ENCODE measurements at places on chromosomes 13 and 19.

- no peak for DNase-seq
These were observed 681.5 kb upstream of the KLHL1 start for GRCh38 chr13:70789751-70790150.

GRCh38 chr19:32916969-32917615 is 47.5 kb upstream of the SLC7A9 start:
- DNase-seq = no peak

- DNase-seq = peak; percentile 94
These were observed 53.6 kb upstream of the ZNF254 start for GRCh38 chr19:24033301-24033962.

GRCh38 chr19:19588546-19588945 is 29.9 kb downstream of the PBX4 start:
- no peak for DNase-seq

DNA sequence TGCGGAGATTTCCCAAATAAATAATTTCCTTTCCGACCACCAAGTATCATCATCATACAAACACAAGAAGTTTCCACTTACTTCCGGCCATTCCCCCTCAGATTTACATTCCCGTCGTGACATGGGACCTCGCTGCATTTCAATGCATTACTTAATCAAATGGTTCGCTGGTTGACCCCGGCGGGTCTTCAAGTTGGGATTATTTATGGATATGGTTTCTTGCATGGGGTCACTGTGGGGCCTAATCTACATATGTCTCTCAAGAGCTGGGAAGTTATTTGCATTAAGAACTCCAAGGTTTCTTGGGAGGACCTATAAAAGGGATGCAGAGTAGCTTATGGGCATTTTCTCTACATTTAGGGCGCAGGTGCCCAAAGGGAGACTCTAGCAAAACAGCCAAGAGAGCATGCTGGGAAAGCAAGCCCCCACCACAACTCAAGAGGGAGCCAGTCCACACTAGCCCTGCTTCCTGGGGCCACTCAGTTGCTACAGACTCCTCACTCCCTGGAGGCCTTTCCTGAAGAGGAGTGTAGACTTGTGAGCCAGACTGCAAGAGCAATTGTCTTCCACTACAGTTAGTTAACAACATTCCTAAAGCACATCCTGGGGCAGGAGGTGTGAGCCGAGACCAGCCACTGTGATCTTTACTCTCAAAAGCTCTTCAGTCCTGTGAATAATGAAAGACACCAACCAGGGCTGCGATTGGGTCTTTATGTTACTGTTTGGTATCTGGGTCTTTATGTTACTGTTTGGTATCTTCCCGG is 125.3 kb downstream of the KATNAL1 start:
- DNase-seq = no peak

- no peak for DNase-seq
These were observed 15.4 kb downstream of the TMEM255B start for GRCh38 chr13:113774177-113775107.

- DNase-seq = no peak
These were observed 45.4 kb upstream of the GPR183 start for GRCh38 chr13:99352351-99353245.

DNA sequence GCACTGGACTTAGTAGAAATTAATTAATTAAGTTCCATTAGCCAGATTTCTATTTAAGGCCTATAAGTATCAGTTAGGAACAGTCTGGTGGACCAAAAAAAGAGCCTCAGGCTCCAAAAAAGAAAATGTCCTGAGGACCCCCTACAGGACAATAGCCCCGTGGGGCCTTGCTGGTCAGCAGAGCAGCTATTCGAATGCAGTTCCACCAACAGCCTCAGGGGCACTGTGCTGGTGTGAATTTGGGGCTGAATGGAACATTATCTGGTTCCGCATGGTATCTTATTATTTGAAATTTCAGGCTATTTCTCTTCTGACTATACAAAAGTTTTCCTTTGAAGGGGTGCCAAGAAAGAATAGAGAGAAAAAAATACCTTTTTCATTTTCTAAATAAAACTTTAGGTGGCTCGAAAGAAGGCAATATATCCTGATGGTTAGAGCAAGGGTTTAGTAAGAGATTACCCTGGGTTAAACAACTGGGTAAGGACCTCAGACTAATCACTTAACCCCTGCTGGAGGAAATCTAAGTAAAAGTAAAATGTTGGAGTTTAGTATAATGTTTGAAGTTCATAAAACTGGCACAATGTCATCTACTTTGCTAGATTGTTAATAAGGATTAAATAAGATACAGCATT is 147.2 kb downstream of the MIPEP start:
- no peak for DNase-seq

DNA sequence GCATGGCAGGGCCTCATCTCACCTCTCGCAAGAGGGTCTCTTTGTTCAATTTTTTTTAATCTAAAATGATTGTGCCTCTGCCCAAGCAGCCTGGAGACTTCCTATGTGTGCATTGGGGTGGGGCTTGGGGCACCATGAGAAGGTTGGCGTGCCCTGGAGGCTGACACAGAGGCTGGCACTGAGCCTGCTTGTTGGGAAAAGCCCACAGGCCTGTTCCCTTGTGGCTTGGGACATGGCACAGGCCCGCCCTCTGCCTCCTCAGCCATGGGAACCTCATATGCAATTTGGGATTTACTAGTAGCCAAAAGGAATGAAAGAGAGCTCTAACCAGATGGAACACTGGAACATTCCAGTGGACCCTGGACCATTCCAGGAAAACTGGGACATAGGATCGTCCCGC is 8.0 kb downstream of the FXYD3 start:
- no peak for DNase-seq

DNA sequence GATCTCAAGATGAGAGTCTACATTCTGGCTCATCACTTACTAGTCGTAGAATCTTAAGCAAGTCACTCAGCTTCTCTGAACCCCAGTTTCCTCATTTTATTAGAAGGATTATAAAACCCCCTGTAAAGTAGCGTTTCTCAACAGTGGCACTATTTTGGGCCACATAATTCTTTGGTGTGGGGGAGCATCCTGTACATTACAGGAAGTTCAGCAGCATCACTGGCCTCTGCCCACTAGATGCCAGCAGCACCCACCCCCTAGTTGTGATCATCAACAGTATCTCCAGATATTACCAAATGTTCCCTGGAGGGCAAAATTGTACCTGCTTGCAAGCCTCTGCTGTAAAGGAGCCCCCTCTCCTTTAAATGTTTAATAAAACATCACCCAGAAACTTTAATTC is 22.6 kb downstream of the STARD13 start:
- DNase-seq = no peak

DNA sequence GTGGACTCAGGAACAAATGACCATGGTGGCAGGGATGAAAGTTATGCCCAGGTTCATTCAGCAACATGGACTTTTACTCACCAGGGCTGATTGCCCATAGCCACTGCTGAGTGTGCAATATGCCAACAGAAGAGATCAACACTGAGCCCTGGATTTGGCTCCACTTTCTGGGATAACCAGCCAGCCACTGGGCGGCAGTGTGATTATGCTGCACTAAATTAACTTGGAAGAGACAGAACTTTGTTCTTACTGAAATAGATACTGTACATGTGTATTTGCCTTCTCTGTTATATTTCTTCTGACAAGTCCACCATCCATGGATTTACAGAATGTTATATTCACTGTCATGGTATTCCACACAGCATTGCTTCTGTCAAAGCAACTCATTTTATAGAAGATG is 257.4 kb downstream of the TDRD3 start:
- no peak for DNase-seq

DNA sequence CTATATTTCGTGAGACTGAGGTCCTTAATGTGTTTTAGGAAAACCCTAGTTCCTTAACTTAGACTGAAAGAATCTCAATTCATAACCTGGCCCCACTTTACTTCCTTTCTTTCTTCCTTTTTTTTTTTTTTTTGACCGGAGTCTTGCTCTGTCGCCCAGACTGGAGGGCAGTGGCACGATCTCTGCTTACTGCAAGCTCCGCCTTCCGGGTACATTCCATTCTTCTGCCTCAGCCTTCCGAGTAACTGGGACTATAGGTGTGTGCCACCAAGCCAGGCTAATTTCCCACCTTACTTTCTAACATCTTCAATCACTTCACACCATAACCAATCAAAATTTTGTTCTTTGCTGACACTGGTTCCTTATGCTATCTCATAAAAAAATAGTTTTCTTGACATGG is 2097.0 kb downstream of the PCDH9 start:
- DNase-seq = no peak

GRCh38 chr13:68066879-68067513 is 836.9 kb upstream of the PCDH9 start:
- no peak for DNase-seq

- DNase-seq = no peak
These were observed 161.4 kb downstream of the EFNB2 start for GRCh38 chr13:106373989-106374572.

- no peak for DNase-seq
These were observed 49.4 kb upstream of the TEX29 start for GRCh38 chr13:111270765-111271698.

- DNase-seq = no peak
These were observed 73.4 kb upstream of the UBL3 start for GRCh38 chr13:29923554-29924481.

DNA sequence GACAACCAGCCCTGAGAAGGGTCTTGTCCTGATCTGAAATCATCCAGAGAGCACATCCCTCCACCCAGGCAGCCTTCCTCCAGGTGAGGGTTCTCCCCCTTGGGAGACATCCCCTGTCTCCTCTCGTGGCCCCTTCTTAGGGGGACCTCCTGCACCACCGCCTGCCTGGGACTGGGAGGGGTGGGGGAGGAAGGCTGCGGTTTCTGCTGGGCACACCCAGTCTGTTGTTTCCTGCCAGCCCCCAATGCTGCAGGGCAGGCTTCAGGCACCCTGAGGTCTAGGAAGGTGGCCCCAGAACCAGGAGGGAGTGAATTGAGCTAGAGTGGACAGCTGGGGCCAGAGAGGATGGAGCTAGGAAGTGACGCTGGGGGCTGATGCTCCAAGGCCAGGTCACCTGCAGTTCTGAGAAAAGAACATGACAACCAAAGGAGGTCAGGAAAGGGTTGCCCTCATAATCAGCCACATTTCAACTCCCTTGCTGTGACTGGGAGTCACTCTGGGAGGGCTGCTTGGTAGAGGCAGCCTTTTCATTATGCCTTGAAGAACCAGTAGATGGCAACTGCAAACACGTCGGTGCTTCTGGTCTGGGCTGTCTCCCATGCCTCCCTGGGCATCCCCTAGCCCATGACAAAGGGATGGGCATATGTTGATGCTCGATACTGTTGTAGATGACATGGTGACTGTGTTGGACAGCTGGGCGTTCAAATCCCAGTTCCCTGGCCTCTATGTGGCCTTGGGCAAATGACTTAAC is 1.4 kb downstream of the ARHGEF18 start:
- DNase-seq = no peak

DNA sequence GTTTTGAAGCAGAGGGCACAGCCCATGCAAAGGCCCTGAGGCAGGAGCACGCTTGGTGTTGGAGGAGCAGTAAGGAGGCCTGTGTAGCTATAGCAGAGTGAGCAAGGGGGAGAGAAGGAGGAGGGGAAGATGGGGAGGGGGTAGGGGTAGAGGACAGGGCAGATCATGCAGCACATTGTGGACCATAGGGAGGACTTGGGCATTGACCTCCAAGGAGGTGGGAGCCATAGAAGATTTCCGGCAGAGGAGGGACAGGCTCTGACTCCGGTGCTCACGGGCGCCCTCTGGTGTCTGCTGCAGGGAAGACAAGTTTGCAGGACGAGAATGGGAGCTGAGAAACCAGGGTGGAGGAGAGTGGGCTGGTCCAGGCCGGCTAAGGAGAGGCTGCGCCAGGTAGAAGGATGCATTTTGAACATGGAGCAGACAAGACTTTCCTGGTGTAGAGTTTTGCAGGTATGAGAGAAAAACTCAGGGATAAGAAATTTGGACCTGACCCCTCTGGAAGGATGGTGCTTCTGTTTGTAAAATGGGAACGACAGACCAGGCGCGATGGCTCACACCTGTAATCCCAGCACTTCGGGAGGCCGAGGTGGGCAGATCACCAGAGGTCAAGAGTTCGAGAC is 13.7 kb upstream of the CREB3L3 start:
- DNase-seq = peak; percentile 47

GRCh38 chr13:109655206-109655600 is 131.2 kb downstream of the IRS2 start:
- no peak for DNase-seq

DNA sequence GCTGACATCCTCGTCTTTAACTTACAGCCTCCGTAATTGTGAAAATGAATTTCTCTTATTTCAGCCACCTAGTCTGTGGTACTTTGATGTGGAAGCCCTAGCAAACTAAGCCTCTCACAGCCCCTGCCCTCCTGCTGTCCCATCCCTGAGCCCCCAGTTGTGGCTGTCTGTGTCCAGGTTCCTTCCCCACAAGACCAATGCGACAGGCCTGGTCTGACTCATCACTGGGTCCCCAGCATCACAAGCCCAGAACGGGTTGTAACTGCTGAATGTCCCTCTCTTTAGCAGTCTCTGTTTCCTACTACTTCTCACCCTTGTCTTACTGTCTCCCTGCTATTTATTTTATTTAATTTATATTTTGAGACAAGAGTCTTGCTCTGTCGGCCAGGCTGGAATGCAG is 5.7 kb downstream of the POU2F2 start:
- DNase-seq = no peak

- no peak for DNase-seq
These were observed 8.5 kb downstream of the FOXO1 start for GRCh38 chr13:40657951-40658350.

DNA sequence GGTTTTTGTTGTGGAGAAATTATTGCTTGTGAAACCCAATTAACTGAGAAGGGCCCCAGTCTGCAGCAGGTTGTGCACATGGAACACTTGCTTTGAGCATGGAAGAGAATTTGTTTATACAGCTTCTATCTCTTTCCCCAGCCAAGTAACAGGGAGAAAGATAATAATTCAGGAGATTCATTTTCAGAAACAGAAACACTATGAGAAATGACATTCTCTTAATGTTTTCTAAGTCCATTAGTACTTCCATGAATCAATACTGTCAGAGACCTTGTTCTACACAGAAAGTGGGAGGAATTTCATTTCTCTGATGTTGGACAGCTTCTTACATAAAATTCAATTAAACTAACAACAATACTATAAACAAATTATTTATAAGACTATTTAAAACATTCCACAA is 446.3 kb downstream of the KLF12 start:
- no peak for DNase-seq

DNA sequence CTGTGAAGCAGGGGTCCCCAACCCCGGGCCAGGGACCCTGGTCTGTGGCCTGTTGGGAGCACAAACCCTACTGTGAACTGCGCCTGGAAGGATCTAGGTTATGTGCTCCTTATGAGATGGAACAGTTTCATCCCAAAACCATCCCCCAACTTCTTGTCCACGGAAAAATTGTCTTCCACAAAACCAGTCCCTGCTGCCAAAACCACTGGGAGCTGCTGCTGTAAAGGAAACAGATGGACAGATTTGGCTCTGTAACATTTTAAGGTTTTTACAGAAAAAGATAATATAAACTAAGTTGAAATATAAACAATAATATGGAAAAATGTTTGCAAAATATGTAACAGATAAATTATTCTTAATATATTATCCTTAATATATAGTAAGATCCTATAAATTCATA is 73.7 kb downstream of the COG6 start:
- DNase-seq = no peak

- DNase-seq = no peak
These were observed 53.1 kb upstream of the CYSLTR2 start for GRCh38 chr13:48600374-48601364.

- no peak for DNase-seq
These were observed 492.6 kb downstream of the RFC3 start for GRCh38 chr13:34310539-34310938.

GRCh38 chr19:34308381-34309367 is 54.3 kb downstream of the GARRE1 start:
- no peak for DNase-seq

- no peak for DNase-seq
These were observed 423.1 kb downstream of the FGF14 start for GRCh38 chr13:101978552-101979315.

GRCh38 chr19:3656073-3656746 is 29.6 kb upstream of the CACTIN start:
- DNase-seq = no peak

Data from NCI-H1436 (cell line).